Left renal pelvis (tissue), 4 donors: ENCODE measurements at places on chromosomes 6 and 20. TPM values are rescaled to one million over a fixed set of nuclear protein-coding genes. Genes with fewer than 3 reads are reported as not detected.

The IL17F gene
- not detected for polyA plus RNA-seq

DNA sequence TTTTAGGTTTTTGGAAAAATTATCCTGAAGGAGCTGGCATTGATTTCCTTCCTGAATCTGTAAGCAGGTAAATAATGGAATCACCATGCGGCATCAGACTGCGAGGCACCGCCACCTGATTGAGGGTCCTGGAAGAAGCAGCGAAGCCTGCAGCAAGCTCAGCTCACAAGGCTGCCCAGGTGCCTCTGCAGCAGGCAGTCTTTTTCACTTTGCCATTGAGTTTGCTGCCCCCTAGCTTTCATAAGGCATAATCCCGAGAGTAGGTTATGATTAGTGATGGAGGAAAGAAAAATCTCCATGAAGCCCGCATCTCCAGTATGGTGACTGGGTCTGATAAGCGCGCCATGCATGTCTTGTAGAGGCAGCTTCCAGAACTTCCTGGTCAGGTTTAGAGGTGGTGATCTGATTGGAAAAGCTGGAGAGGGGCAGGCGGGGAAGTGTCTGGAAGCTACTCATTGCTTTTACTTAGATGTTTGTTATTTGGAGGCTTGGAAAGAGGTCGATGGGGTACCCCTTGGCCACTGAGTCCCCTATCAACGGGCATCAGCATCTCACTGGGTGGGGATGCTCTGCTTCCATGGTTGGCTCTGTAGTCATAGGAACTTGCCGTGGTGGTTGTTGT, 26.7 kb downstream of the IYD start:
- DNase-seq = no peak

DNA sequence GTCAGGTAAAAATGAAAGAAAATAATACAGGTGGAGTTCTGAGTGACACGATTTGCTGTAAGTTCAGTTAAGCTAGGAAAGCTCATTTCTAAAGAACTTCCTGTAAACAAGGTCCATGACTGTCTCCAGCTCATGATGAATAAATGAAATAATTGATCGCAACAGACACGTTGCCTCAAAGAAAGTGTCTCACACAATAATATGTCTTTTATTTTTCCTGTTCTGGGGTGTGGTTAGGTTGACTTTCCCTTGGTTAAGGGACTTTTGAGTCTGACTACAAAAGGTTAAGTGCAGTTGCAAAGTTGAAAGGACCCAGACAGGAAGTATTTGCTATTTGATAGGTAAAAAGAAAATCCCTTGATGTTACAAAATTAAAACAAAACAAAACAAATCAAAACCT, 304.2 kb upstream of the PRDM1 start:
- DNase-seq = no peak

The FERMT1 gene
- 3.8 TPM for polyA plus RNA-seq

GRCh38 chr6:7249391-7249790, 63.6 kb downstream of the SSR1 start:
- no peak for DNase-seq

- peak; percentile 86 for DNase-seq
Observed at GRCh38 chr6:27902335-27903314, 9.6 kb downstream of the OR2B2 start.

The NKX2-4 gene
- not detected for polyA plus RNA-seq
